ENCODE measurements at places on chromosomes 2 and 18.

- no peak for DNase-seq
Measured at GRCh38 chr18:61883547-61883946, 9.3 kb downstream of the RNF152 start.

GRCh38 chr2:211391189-211391567 lies 834.8 kb downstream of the CPS1 start:
- DNase-seq: peak; percentile 22

- DNase-seq: no peak
Measured at GRCh38 chr2:134401081-134401497, 147.2 kb downstream of the MGAT5 start.

GRCh38 chr18:40653682-40654081 lies 1301.4 kb upstream of the PIK3C3 start:
- no peak for DNase-seq

GRCh38 chr2:220701115-220701514 lies 871.0 kb downstream of the EPHA4 start:
- DNase-seq: no peak

DNA sequence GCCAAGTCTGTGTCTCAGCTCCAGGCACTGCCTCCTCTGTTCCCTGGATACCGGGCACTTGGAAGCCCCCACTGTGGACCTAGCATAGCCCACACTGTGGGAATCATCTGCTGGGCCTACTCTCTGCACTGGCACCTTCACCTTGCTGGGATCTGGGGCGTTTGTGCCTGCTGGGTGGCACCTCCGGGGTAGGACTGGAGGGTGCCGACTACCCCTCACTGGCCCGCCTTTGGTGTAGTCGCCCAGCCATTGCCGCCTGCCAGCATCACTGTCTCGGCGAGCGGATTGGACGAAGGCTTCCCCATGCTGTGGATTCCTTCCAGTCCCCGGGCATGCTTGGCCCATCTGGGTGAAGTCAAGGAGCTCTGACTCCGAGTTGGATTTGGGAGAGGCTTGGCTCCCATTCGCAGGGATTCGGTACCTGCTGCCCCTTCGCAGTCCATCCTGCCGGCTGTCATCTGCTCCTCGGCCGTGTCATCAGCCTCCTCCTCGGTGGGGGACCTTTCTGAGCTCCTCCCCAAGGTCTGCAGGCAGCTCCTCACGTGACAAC lies 180.6 kb upstream of the HDAC4 start:
- no peak for DNase-seq

GRCh38 chr2:224085246-224085645 lies 46.2 kb upstream of the SERPINE2 start:
- DNase-seq: no peak

Data from NCI-H1417 (cell line).